Stimulated activated CD4-positive, alpha-beta T cell treated with anti-CD3 and anti-CD28 coated beads, Interleukin-12 subunit alpha, Interleukin-12 subunit beta, amount 100 ng/mL, for 4 hours (primary cell): ENCODE measurements at places on chromosomes 2 and 18.

- DNase-seq = no peak
Observed at GRCh38 chr2:41326851-41327250, 721.0 kb upstream of the PKDCC start.

GRCh38 chr2:119748135-119748534, 11.6 kb upstream of the PTPN4 start:
- no peak for DNase-seq

- DNase-seq = no peak
Observed at GRCh38 chr2:45833301-45833967, 182.0 kb downstream of the PRKCE start.

DNA sequence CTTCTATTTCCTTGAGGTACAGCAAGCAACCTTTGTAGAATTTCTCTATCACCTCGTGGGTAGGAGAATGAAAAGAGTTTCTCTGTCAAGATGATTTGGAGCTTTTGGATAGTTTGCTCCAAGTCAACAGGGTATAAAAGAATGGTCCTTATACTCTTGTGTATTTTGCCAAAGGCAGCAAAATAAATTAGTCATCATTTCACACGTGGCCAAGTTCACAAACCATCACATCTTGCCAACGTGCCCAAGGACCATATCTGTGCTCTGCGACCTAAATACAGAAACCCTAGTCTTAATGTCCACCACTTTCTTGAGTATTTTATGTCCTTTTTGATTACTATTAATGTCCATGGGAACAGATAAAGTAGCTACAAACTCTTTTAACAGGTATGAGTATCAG, 262.9 kb downstream of the AFF3 start:
- DNase-seq = no peak
